ENCODE measurements at places on chromosomes 12 and 14.
A peak's percentile ranks its signal among the peaks of the same experiment; 100 is the strongest.

- DNase-seq, result no peak
Observed at GRCh38 chr12:80681287-80681686, 26.1 kb upstream of the MYF6 start.

DNA sequence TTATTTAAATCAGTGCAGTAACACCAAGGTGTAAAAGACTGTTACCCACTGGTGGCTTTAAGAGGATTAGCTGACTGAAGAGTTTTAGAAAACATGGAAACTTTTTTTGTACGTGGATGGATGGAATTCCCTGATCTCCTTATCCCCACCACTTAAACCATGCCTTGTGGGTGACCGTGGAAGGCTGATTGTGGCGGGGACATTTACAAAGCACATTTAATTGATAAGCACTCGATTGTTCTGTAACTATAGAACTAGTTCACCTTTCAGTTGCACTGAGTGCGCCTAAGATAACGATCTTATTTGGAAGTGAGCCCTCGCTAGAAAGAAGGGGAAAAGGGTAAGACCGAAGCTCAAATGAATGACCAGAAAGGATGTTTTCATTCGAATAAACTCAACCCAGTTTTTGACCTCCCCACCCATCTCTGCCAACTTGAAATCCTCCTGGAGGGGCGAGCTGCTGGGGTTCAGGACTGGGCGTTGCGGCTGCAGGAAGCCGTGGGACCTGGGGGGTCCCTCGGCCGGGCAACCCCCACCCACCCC, 688 bp upstream of the RASSF3 start:
- peak; percentile 24 for DNase-seq

GRCh38 chr12:128626808-128627320, 196.9 kb downstream of the SLC15A4 start:
- DNase-seq, result no peak

- DNase-seq, result no peak
Observed at GRCh38 chr12:80178846-80179245, 79.5 kb downstream of the OTOGL start.

- no peak for DNase-seq
Observed at GRCh38 chr12:96136725-96137378, 57.3 kb upstream of the ELK3 start.

DNA sequence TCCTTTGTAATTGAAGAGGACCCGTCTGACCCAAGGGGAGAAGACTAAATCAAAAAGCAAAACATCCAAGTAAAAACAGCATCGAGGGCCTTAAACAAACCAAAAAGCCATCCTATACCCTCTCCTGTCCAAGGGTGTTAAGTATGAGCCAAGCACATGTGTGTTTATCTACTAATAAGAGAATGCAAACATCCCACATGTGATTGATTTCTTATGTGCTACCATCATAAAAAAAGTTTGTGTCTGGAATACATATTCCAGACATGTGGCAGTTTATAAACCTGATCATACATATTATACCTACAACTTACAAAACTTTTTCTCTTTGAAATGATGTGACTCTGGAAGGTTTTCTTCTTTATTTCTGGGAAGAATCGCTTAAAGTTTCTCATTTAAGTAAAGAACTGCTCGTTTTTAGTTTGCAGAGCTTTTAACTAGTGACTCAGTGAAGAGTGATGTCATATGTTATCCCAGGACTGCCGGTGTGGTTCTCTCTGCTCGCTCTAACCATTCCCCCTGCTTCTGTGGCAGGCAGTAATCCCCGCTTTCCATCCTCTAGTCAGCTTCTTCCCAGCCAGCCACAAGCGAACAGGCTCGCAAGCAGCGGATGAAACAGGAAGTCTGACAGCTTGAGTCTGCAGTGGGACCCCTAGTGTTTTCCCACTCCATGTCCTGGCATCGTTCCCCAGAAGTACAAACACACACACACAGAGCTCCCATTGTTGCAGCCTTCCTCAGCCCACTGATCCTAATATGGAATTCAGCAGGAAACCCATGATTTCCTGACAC, 431 bp upstream of the RHOJ start:
- no peak for DNase-seq

- no peak for DNase-seq
Observed at GRCh38 chr14:105065280-105066228, at the start of gene GPR132. GPR132 (minus strand) TSS chr14:105065430; CDS start chr14:105055420, 10,010 bp downstream.

GRCh38 chr12:124411281-124411878, 116.5 kb downstream of the RFLNA start:
- DNase-seq, result no peak

DNA sequence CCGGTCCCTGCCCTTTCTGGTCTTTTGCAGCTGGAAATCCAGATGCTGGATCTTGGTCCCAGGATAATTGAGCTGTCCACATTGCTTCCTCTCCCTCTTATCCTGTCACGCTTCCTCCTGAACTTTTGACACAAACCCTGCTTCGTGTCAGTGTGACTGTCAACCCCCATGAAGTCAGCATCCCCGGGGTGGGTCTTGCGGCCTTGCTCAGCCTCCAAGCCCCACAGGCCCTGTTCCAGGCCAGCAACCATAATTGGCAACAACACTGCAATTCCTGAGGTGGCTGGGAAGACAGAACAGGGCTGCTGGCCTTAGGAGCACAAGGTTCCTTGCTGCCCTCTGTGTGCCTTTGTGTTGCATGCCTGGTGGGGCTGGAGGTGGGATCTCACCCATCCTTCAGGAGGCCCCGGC, 74.9 kb downstream of the NTF3 start:
- DNase-seq, result no peak

GRCh38 chr12:2559931-2560330, 234.8 kb upstream of the FKBP4 start:
- no peak for DNase-seq

- DNase-seq, result no peak
Observed at GRCh38 chr12:9256758-9257405, 48.7 kb upstream of the PZP start.

DNA sequence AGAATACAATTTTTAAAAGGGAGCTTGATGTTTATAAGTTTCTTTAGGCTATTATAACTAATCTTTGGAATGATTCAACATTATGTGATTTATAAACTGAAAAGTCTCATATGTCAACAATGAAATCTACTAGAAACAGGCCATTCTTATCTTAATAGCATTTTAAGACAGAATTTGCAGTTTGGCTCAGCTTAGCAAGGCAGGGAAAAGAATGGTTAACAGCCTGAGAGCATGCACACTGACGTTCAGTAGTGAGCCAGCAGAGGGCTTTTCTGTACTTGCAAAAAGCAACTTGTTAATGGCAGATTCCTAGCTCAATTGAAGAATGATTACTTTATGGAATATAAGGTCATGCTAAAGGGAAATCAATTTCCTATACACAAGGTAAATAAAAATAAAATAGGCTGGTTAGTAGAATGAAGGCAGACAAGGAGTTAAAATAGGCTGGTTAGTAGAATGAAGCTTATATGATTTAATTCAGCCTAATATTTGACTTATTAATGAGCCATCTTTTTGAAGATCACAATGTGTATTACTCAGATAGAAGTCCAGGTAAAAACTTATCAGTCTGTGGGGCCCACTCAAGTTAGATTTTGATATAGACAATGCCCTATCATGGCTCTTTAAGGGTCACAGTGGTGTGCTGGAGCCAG, 95.9 kb downstream of the OTOGL start:
- DNase-seq, result peak; percentile 11

- peak; percentile 25 for DNase-seq
Observed at GRCh38 chr14:105090493-105091053, 25.3 kb upstream of the GPR132 start.

DNA sequence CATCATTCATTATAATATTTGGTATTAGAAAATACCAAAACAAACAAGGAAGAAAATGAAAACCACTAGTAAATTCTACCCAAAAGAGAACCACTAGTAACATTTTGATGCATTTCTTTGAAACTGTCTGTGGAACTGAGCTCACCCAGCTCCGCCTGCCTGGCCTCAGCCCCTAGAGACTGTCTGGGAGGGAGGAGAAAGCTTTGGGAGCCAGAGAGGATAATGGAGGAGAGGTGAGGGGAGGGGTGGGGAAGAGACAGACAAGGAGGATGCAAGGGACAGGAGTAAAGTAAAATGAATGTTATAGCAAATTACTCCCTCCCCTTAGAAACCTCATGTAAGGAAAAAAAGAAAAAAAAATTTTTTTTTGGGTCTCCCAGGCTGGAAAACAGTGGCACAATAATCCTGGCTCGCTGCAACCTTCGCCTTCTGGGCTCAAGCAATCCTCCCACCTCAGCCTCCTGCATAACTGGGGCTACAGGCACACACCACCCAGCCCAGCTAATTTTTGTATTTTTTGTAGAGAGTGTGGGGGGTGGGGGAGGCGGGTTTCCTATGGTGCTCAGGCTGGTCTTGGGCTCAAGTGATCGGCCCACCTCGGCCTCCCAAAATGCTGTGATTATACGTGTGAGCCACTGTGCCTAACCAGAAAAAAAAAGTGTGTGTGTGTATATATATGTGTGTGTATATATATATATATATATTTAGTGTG, 3.2 kb upstream of the MMP19 start:
- no peak for DNase-seq

- no peak for DNase-seq
Observed at GRCh38 chr12:77488041-77488620, 342.6 kb upstream of the NAV3 start.

- DNase-seq, result no peak
Observed at GRCh38 chr14:65860956-65861611, 448.6 kb downstream of the FUT8 start.

GRCh38 chr12:3119756-3120601, 42.8 kb downstream of the TSPAN9 start:
- DNase-seq, result no peak

DNA sequence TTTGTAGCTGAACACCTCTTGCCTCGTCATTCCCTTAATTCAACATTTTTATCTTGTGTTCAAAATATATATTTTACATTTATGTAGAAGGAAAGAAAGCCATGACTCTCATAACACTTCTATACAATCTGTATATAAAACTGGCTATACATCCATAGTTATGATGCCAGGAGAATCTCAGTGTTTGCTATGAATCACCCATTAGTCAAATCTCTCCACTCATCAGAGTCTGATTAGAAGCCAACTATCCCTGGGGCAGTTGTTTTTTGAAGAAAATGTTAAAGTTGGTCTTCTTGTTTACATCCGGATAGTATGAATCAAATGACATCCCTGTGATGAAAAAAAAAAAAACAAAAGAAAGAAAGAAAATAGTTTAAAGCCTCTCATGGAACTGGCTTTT, 503.9 kb downstream of the NELL2 start:
- DNase-seq, result no peak

GRCh38 chr14:103546652-103547454, 15.6 kb downstream of the BAG5 start:
- DNase-seq, result peak; percentile 22

GRCh38 chr14:29930283-29930682, 2.6 kb upstream of the PRKD1 start:
- DNase-seq, result no peak

GRCh38 chr12:15910864-15911721, at the start of gene DERA:
DERA (plus strand) TSS chr12:15911332; CDS start chr12:15911384, 52 bp downstream.
- DNase-seq, result peak; percentile 18

GRCh38 chr12:53333289-53333688, 2.9 kb downstream of the SP7 start:
- DNase-seq, result no peak

GRCh38 chr14:62914025-62914424, 131.2 kb downstream of the KCNH5 start:
- DNase-seq, result no peak

GRCh38 chr12:94041850-94042249, 106.5 kb upstream of the PLXNC1 start:
- no peak for DNase-seq

DNA sequence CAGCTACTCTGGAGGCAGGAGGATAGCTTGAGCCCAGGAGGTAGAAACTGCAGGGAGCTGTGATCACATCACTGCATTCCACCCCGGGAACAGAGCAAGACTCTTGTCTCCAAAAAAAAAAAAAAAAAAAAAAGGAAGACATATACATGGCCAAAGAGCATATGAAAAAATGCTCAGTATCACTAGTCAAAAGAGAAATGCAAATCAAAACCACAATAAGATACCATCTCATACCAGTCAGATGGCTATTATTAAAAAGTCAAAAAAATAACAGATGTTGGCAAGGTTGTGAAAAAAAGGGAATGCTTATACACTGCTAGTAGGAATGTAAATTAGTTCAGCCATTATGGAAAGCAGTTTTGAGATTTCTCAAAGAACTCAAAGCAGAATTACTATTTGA, 174.8 kb upstream of the ATF7IP start:
- DNase-seq, result no peak

- DNase-seq, result no peak
Observed at GRCh38 chr14:100192250-100192671, 32.8 kb upstream of the DEGS2 start.

DNA sequence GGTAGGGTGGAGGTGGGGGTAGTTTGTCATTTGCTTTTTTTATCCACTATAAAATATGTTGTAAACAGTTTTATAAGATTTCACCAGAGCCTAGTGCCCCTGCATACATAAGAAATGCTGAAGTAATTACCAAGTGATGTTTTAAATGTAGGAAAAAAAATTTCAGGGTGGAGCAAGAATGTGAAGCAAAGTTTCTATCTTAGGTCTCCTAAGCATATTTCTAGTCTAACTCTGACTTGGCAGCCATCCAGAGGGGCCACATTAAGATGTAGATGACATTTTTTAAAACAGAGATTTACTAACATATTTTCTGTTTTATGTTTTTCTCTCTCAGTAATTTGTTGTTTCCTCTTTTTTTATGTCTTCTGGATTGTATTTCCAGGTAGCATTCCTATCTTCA, 15.8 kb upstream of the KRAS start:
- no peak for DNase-seq

- no peak for DNase-seq
Observed at GRCh38 chr12:43675048-43675904, 83.3 kb downstream of the PUS7L start.

DNA sequence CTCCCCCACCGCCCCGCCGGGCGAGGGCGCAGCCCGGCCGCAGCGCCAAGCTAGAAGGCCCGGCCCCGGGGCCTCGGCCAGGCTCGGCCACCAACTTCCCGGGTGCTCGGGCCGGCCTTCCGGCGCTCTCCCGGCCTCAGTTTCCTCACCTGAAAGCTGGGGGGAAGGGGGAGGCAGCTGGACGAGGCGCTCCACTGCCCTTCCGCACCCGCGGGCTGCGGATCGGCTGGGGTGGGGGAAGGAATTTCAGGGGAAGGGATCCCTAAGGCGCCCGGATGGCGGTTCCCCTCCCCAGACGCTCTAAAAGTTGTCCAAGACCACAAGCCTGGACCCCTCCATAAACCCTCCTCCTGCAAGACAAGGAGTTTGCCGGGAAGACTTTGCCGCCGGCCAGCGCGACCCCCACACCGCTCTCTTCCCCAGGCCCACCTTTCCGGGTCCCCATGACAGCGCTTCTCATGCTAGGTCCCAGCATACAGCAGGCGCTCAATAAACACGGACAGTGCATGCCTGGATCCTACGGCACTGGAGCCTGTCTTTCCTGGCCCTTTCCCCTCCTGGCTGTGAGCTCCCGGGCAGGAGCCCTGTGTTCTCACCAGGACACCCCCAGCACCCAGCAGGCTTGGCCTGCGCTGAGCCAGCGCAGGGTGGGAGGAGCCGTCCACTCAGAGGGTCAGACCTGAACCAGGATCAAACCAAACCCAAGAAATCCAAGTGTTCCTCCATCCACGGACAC, 18.1 kb downstream of the BEGAIN start:
- no peak for DNase-seq

DNA sequence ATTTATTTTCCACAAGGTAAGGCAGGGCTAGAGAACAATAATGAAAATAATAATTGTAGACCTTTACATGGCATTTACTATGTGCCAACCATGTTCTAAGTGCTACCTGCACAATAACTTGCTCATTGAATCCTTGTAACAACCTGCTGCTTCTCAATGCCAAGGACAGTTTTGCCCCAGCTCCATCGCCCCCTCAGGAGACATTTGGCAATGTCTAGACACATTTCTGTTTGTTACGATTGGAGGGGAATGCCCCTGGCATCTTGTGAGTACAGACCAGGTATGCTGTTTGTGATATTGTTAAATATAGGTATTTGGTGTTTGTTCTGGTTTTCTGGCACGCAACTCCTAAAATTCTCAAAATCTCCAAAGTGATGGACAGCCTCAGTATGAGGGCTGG, 8.1 kb upstream of the ATXN2 start:
- no peak for DNase-seq

Measured in SHP77 treated with DMSO at 0.1 percent for 48 hours (cell line).